ENCODE measurements at places on chromosomes 12 and 14. TPM values are rescaled to one million over a fixed set of nuclear protein-coding genes. Genes with fewer than 3 reads are reported as not detected.

The GALNT16 gene
- 8.4 TPM for polyA plus RNA-seq

The IL26 gene
- polyA plus RNA-seq = not detected

The CIDEB gene
- polyA plus RNA-seq = 37.4 TPM

The SOAT2 gene
- polyA plus RNA-seq = 0.48 TPM

The POTEM gene
- polyA plus RNA-seq = not detected

The BIN2 gene
- 4.3 TPM for polyA plus RNA-seq

The VWF gene
- 10.5 TPM for polyA plus RNA-seq
